ENCODE measurements at places on chromosomes 11 and 22. TPM values are rescaled to one million over a fixed set of nuclear protein-coding genes. Genes with fewer than 3 reads are reported as not detected.

DNA sequence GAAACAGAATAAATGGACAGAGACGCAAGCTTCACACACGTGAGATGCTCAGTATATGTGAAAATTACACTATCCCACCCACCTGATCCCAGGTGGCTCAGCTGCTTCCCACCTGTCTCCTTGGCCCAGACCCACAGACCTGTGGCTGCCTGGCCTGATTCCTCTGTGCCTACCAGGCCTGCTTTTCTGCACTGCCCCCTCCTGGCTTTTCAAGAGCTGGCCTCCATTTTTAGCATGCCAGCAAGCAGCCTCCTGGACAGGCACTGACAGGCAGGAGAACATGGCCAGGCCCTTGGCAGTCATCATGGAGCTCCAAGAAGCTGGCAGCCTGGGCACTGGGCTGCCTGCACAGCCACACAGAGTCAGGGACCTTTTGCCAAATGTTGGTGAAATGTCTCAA lies 79.5 kb upstream of the HMGXB4 start:
- no peak overlapping the region for H3K27ac ChIP-seq
- peak; percentile 61 for DNase-seq
- H3K4me3 ChIP-seq, result no peak overlapping the region
- H3K4me1 ChIP-seq, result no peaks in the 10 kb centered on the region
- H3K27me3 ChIP-seq, result no peaks in the 10 kb centered on the region
- H3K36me3 ChIP-seq, result no peaks in the 10 kb centered on the region

The INS gene
- not detected for total RNA-seq

- DNase-seq, result no peak
Measured at GRCh38 chr11:17263769-17264168, 12.8 kb upstream of the NUCB2 start.

The ROBO4 gene
- not detected for total RNA-seq

GRCh38 chr11:98194611-98195010 lies 826.1 kb upstream of the CNTN5 start:
- no peak overlapping the region for H3K27ac ChIP-seq
- no peaks in the 10 kb centered on the region for H3K4me1 ChIP-seq
- no peak overlapping the region for H3K4me3 ChIP-seq
- no peak for DNase-seq

DNA sequence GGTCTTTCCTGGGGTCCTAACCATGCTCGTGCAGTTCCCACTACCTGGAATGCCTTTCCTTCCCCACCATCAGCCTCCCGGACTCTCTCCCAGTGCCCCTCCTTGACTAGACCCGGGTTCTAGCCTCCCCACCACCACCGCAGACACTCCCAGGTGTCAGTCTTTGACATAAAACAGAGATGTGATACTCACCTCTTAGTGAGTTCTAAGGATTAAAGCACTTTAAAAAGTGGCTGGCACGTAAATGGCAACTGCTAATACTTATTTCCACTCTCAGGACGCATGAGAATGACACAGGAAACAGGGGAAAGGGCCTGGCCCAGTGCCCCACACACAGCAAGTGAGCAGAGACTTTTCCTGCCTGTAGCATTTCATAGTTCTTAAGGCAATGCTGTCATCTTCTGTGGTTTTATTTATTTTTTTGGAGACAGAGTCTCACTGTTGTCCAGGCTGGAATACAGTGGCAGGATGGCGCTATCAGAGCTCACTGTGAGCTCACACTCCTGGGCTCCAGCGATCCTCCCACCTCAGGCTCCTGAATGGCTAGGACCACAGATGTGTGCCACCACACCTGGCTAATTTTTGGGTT lies 1.9 kb upstream of the SLC25A45 start:
- DNase-seq, result no peak
- H3K27ac ChIP-seq, result no peak overlapping the region
- 0 out of 2 replicates have a peak, but pooled peaks cover 5% of the 10 kb centered on the region for H3K36me3 ChIP-seq
